ENCODE measurements at places on chromosomes 11 and 22. TPM values are rescaled to one million over a fixed set of nuclear protein-coding genes. Genes with fewer than 3 reads are reported as not detected.

DNA sequence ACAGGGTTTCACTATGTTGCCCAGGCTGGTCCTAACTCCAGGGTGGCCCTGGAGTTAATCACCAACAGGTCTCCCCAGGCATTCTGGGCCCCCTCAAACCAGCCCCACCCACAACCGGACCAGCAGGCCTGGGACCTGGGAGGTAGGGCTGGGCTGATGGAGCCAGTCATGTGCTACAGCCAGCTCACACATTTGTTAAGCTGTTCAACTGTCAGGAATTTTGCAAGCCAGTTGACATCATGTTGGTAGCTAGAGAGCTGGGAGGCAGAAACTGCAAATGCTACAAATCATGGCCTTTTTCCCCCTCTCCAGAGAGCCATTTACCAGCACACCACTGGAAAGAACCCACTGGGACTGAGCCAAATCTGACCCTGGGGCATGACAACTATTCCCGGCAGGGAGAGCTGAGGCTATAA, 6.8 kb downstream of the ARHGAP1 start:
- DNase-seq: no peak

GRCh38 chr22:48802576-48802975, 1025.1 kb downstream of the BRD1 start:
- no peak for DNase-seq

MS4A7 gene
- polyA plus RNA-seq: 15.7 TPM

DNA sequence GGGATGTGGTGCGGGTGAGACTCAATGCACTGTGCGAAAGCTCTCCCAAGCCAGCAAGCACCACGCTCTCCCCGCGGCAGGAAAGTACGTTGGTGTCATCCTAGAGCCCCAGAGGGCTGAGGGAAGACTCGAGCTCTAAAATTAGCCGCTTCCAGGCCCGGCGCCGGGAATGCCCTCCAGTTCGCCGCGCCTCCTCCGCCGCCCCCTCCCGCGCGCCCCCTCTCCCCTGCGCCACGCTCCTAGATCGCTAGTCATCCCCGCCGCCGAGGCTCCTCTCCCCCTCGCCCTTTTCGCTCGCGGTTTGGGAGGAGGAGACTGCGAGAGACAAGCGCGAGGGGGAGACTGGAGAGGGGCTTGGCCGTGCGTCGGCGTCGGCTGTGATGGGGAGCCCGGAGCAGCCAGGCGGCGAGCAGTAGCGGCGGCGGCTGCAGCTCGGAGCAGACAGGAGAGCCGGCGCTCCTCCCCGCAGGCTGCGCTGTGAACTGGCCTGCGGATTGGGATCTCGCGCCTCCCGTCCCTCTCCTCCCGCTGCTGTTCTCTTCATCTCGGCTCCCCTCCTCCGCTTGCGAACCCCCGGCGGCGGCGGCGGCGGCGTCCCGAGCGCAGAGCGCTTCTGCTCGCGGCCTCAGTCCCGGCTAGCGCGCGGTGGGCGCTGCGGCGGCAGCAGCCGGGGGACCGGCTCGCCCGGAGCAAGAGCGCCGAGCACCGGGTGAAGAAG, at the start of gene FAT3:
FAT3 (plus strand) TSS at position 412 of the 718 bp plus-strand sequence. CDS start 127,295 bp downstream, outside the sequence.
- peak; percentile 50 for DNase-seq

DNA sequence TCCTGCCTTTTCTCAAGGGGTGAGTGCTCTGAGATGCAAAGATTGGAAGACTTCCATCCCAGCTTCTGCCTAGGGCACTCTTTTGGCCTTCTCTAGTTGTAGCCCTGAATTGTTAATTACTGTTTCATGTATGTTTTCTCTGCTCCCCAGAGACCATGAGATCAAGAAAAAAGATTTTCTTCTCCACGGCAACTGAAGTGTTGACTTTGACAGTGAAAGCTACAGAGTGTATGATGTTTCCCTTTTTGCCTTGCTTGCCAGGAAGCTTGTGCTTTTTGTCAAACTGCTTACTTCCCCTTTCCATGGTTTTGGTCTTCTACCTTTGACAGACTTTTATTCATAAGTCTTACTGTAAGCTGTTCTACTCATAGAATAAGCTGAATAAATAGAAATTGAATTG, 23.3 kb upstream of the EIF3D start:
- DNase-seq: no peak

PIK3IP1 gene
- polyA plus RNA-seq: 13.9 TPM

ENTHD1 gene
- 0.06 TPM for polyA plus RNA-seq

GRCh38 chr22:35202376-35202775, 54.9 kb upstream of the HMGXB4 start:
- no peak for DNase-seq

All from large intestine (tissue), 12 donors.